Astrocyte (in vitro differentiated cells and primary cell): ENCODE measurements at places on chromosomes 5 and 9. TPM values are rescaled to one million over a fixed set of nuclear protein-coding genes. Genes with fewer than 3 reads are reported as not detected.

DNA sequence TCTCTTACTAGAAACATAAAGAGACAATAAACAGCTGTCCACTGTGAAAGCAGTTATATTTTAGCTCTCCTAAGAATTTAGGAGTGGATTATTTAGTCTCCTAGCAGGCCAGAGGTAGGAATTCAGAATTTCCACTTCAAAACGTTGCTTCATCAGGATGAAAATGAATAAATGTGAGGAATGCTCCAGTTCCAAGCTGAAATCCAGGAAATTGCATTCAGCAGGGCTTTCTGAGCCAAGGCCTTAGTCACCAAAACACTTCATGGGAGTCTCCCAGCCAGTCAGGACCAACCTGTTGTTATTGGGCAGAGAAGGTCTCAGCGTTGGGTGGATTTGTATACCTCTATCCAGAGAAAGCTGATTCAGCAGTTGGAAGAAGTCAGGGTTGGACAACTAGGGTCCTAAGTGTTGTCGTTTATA is 1040.3 kb downstream of the TLE1 start:
- peak; percentile 96 for DNase-seq
- H3K27me3 ChIP-seq = no peaks in the 10 kb centered on the region
- H3K27ac ChIP-seq = peak overlapping the region; percentile 78
- no peak overlapping the region for H3K4me3 ChIP-seq
- peaks cover 24% of the 10 kb centered on the region for H3K4me1 ChIP-seq

- DNase-seq = no peak
- H3K27ac ChIP-seq = no peak overlapping the region
- peaks cover 3% of the 10 kb centered on the region for H3K4me1 ChIP-seq
- no peak overlapping the region for H3K4me3 ChIP-seq
- no peaks in the 10 kb centered on the region for H3K27me3 ChIP-seq
Measured at GRCh38 chr9:112170235-112170634, 4.9 kb downstream of the SUSD1 start.

The OR1L8 gene
- total RNA-seq = not detected in 2 replicates

GRCh38 chr5:156385416-156385815 is 58.5 kb downstream of the SGCD start:
- H3K27me3 ChIP-seq = no peaks in the 10 kb centered on the region
- no peaks in the 10 kb centered on the region for H3K36me3 ChIP-seq
- H3K27ac ChIP-seq = no peak overlapping the region
- peaks cover 3% of the 10 kb centered on the region for H3K4me1 ChIP-seq

DNA sequence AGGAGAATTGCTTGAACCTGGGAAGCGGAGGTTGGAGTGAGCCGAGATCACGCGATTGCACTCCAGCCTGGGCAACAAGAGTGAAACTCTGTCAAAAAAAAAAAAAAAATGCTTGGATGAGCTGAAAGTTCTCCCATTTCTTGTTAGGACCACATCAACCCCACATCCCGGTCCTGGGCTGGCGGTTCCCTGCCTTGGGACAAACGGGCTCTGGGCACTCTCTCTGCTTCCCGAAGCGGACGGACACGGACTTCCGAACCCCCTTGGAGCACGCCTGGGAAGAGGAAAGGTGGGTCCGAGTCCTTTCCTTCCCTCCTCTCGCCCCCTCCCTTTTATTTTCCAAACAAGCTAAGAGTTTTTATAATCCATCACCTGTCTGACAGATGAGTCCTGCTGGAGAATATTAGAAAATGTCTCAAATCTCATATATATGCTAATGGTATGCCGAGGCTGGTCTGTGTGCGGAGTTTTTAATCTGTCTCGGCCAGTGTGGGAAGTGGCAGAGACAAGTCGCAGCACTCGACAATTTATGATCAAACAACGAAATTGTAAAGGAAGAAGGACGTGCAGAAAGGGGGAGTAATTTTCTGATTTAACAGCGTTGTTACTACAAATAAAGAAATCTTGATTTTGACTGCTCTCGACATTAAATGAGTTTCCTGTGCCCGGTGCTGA is 257.9 kb upstream of the IRX4 start:
- H3K27ac ChIP-seq = no peak overlapping the region
- H3K27me3 ChIP-seq = no peaks in the 10 kb centered on the region
- no peaks in the 10 kb centered on the region for H3K4me1 ChIP-seq
- DNase-seq = no peak
- H3K36me3 ChIP-seq = no peaks in the 10 kb centered on the region

- H3K36me3 ChIP-seq = no peaks in the 10 kb centered on the region
- H3K4me3 ChIP-seq = no peak overlapping the region
- H3K27me3 ChIP-seq = no peaks in the 10 kb centered on the region
- no peaks in the 10 kb centered on the region for H3K4me1 ChIP-seq
- H3K27ac ChIP-seq = no peak overlapping the region
Measured at GRCh38 chr5:100838048-100838473, 65.0 kb downstream of the ST8SIA4 start.

The TMC1 gene
- total RNA-seq = 0.10 TPM in 1 of 2 replicates, not detected in the other

The PLEKHG4B gene
- 6.1 and 8.1 TPM in 2 replicates for total RNA-seq

The ANKRD20A1 gene
- total RNA-seq = 0.89 and 1.2 TPM in 2 replicates

DNA sequence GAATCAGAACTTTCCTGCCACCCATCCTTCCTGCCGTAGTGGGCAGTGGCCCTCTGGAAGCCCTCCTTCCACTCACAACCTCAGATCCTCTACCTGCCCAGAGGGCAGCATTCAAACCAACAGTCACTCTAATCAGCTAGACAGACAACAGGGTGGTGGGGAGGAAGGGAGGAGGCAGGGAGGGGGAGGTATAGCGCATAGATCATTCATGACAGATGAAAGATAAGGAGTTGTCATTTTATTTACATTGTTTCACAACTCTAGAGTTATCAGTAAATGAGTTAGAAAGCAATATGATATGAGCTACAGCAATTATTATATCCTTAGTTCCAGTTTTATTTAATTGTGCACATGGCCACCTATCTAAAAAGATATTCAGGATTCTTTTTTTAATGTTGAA is 852 bp downstream of the IL9 start:
- H3K27me3 ChIP-seq = peaks cover 8% of the 10 kb centered on the region
- no peak for DNase-seq
- H3K4me1 ChIP-seq = no peaks in the 10 kb centered on the region
- no peak overlapping the region for H3K4me3 ChIP-seq

DNA sequence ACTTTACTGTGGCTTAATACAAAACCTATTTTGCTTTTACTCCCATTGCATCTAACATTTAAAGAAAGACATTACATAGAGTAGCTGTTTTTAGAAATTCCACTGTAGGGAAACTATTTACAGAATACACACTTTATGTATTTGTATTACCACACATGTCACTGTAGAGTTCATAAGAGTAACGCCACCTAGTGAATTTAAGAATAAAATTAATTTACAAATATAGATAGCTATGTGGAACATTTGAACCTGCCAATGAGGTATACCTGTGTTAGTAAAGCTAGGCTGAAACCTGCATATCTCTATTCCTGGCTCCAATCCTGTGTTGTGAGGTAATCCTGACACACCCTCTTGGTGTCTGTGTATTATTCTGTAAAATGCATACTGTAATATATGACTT is 234.4 kb downstream of the MAST4 start:
- no peak overlapping the region for H3K4me3 ChIP-seq
- DNase-seq = no peak
- no peaks in the 10 kb centered on the region for H3K36me3 ChIP-seq
- H3K4me1 ChIP-seq = peaks cover 10% of the 10 kb centered on the region
- H3K27me3 ChIP-seq = no peaks in the 10 kb centered on the region
- H3K27ac ChIP-seq = peak overlapping the region; percentile 81

DNA sequence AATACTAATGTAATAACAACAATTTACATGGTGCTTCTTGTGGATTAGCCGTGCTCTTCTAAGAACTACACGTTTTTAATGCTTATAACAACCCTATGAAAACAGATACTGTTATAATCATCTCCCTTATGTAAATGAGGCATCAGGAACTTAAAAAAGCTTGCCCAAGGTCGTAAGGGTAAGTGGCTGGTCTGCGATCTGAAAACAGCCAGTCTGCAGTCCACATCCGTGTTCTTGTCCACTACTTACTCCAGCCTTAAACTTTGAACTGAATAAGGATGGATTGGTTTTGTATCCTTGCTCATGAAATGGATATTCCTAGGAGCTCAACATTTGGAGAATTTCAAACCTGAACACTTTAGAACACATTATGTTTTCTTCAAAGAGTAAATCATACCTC is 26.7 kb downstream of the PAM start:
- H3K27ac ChIP-seq = no peak overlapping the region
- peaks cover 7% of the 10 kb centered on the region for H3K4me1 ChIP-seq
- H3K36me3 ChIP-seq = no peaks in the 10 kb centered on the region
- H3K4me3 ChIP-seq = no peak overlapping the region
- H3K27me3 ChIP-seq = no peaks in the 10 kb centered on the region
- DNase-seq = no peak

DNA sequence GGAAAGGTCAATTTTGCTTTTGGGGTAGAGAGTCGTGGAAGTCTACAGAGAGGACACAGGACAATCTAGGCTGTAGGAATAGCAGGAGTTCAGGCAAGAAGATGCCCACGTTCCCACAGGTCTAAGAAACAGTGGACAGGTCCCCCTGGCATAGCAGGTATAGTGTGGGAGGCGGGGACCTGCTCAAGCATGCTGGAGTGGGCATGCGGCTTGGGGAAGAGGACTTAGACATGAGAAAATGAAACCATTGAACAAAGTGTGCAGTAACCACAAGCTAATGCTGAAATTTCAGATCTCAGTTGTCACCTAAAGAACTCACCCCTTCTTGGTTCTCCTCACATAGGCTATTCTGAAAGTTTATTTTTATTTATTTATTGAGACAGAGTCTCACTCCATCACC is 142.8 kb upstream of the EFNA5 start:
- DNase-seq = no peak
- H3K4me1 ChIP-seq = peaks cover 23% of the 10 kb centered on the region
- no peak overlapping the region for H3K4me3 ChIP-seq
- H3K36me3 ChIP-seq = no peaks in the 10 kb centered on the region
- H3K27ac ChIP-seq = peak overlapping the region; percentile 39

DNA sequence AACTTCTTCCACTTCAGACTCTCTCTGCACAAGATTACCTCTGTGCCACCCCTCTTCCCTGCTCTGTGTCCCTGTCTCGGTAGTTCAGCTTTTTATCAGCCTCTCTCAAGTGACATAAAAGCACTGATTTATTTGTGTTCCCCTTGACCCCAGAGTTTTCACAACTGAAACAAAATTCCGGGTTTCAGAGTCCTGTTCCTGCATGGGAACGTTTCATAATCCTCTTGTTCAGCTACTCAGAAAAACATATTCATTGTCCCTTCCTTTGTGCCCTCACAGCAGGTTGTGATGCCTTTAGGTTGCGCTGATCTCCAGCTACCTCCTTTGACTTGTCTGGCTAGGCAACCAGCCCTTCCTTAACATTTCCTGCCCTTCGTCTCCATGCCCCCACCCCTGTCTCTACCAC is 13.7 kb upstream of the ITGA1 start:
- no peaks in the 10 kb centered on the region for H3K27me3 ChIP-seq
- no peak for DNase-seq
- H3K36me3 ChIP-seq = no peaks in the 10 kb centered on the region
- no peak overlapping the region for H3K4me3 ChIP-seq
- no peak overlapping the region for H3K27ac ChIP-seq

- DNase-seq = no peak
- no peaks in the 10 kb centered on the region for H3K36me3 ChIP-seq
- H3K27ac ChIP-seq = no peak overlapping the region
- H3K4me1 ChIP-seq = peaks cover 6% of the 10 kb centered on the region
- no peaks in the 10 kb centered on the region for H3K27me3 ChIP-seq
Measured at GRCh38 chr9:114742947-114743346, 61.0 kb upstream of the TEX48 start.

- no peaks in the 10 kb centered on the region for H3K36me3 ChIP-seq
- no peak overlapping the region for H3K27ac ChIP-seq
- H3K27me3 ChIP-seq = peaks cover 2% of the 10 kb centered on the region
Measured at GRCh38 chr9:32728181-32728580, 55.2 kb upstream of the TMEM215 start.

DNA sequence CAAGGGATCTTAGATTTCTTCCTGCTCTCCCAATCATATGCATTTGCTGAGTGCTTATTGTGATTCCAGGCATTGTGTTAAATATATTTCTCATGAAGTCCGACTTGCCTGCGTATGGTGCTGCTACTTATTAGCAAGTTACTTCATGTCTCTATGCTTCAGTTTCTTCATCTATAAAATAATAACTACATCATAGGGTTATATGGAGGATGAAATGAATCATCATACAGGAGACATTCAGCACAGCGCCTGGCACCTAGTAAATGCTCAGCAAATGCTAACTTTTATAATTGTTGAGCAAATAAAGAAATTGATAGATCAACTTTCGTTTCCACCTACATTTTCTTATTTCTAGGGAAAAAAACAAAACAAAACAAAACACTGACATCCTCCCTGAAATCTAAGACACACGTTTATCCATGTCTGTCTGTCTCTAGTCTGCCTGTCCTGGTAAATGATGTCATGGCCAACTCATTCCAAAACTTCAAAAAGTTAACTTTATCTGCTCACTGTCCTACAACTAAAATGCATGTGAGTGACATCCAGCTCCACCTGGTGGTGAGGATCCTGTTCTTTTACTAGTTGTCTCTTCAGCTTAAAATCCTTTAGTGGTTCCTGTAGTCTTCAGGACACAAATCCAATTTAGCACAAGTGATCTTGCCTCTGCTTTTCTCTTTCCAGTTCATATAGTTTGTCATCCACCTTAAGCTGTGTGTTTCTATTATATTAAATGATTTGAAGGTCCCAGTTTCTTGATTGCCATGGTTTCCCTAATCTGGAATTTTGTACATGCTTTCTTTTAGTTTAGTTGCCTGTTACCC is 27.7 kb downstream of the PPP3R2 start:
- no peak overlapping the region for H3K4me3 ChIP-seq
- H3K36me3 ChIP-seq = peaks cover 14% of the 10 kb centered on the region
- no peaks in the 10 kb centered on the region for H3K27me3 ChIP-seq

DNA sequence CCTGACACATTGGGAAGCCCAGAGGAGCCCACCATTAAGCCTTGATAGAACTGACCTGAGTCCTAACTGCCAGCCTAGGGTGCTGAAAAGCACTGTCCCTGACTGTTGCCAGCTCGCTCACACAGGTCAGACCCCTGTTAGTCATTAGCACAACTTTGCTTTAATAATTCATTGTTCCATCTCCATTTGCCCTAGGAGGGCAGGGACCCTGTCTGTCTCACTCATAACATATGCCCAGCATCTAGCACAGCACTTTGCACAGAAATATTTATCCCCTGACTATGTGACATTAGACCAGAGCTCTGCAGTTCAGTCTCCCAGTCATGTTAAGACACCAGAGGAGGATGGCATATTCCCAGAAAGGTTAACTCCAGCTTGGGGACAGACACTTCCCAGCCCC is 61.8 kb upstream of the STXBP1 start:
- peaks cover 34% of the 10 kb centered on the region for H3K4me1 ChIP-seq
- H3K27me3 ChIP-seq = no peaks in the 10 kb centered on the region
- peaks cover 12% of the 10 kb centered on the region for H3K36me3 ChIP-seq
- no peak overlapping the region for H3K27ac ChIP-seq
- no peak overlapping the region for H3K4me3 ChIP-seq

DNA sequence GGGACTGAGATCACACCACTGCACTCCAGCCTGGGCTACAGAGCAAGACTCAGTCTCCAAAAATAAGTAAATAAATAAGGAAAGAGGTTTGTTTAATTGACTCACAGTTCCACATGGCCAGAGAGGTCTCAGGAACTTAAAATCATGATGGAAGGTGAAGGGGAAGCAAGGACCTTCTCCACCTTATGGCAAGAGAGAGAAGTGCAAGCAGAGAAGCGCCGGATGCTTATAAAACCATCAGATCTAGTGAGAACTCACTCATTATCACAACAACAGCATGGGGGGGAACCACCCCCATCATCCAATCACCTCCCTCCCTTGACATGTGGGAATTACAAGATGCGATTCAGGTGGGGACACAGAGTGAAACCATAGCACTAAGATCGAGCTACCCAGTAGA is 22.8 kb upstream of the RGMB start:
- no peaks in the 10 kb centered on the region for H3K27me3 ChIP-seq
- H3K36me3 ChIP-seq = no peaks in the 10 kb centered on the region
- H3K4me1 ChIP-seq = no peaks in the 10 kb centered on the region
